ENCODE measurements at places on chromosomes 13 and 19.
A peak's percentile ranks its signal among the peaks of the same experiment; 100 is the strongest.

DNA sequence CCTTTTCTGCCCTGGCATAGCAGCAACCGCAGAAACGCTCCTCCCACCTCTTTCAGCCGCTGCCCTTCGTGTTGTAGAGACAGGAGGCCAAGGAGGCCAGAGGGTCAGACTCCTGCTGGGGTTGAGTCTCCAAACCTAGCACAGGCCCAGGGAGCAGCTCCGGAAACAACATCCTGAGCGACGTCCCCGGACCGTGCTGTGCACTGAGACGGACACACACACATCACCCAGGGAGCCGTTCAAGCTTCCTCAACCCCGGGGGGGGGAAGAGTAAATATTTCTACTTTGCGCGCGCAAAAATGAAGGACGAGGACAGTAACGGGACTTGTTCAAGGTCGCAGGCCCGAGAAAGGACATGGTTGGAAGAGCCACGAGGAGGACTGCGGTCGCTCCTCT lies 657 bp downstream of the ZNF550 start:
- peak; percentile 23 for DNase-seq

- DNase-seq = no peak
Measured at GRCh38 chr19:7911508-7912143, 3.0 kb upstream of the TGFBR3L start.

DNA sequence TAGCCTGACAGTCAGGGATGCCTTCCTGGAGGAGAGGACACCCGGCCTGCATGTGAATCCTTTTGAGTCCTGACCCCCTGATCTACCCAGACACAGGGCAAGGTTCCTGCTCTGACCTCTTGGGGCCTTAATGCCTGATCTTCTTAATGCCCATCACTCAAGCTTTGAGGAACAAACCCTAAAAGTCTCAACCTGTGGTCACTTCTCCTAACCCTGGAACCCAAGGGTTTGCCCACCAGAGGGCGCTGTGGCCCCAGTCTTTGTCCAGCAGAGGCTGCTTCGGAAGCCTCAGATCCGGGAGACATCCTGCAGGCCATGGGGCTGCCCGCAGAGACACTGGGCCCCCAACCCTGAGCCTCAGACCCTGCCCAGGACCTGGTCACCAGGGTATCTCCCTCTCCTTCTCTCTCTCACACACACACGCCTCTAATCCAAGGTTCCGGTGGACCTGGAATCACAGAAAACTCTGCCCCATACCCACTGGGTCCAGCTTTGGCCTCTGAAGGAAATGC lies 9.8 kb upstream of the DPF1 start:
- DNase-seq = peak; percentile 85

DNA sequence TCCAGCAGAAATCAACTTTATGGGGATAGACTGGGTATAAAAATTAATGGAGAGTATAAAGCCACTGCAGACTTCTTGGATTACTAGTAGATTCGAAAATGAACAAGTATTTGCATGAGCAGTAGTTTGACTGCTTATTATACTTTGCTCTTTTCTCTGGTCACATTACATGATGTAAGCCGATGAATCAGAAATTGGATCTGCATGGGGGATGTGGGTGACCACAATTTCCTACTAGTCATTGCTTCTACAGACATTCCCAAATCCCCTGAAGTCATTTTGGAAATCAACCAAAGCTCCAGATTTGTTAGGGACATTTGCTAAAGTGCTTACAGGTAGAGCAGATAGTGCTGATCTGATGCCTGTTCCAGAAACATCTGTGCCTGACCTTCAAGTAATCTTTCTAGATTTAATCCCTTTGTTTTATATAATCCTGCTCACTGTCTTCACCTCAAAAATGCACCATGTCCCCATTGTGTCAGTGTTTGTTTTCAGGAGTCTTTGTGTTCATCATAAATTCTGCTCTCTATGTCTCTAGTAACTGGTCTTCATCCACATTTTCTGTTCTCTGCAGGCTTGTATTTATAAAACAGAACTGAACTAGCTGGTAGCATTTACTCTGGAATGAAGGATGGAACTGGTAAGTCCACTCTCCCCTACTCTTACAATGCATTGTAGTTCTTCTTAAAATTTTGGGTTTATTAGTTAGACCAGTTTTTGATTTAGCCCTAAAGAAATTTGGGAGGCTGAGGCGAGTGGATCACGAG lies 201.5 kb upstream of the CSNK1A1L start:
- no peak for DNase-seq

DNA sequence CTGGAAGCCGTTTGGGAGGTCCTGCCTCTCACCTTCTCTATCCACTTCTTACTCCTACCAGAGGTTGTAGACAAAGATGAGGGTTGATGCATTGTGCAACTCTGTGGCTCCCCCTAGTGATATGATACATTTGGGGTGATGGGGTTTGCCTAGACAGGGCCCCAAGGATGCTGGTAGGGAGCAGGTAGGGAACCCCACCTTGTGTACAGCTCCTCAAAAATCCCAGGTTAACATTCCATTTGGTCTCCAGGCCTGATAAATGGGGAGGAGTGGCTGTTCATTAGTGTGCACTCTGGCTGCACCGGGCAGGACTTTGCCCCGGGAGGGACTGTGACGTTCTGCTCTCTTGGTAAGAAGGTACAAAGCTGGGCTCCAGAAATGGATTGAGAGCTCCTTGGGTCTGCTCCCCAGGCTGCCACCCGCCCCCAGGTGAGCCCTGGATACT lies 19.2 kb downstream of the SIGLEC8 start:
- no peak for DNase-seq

DNA sequence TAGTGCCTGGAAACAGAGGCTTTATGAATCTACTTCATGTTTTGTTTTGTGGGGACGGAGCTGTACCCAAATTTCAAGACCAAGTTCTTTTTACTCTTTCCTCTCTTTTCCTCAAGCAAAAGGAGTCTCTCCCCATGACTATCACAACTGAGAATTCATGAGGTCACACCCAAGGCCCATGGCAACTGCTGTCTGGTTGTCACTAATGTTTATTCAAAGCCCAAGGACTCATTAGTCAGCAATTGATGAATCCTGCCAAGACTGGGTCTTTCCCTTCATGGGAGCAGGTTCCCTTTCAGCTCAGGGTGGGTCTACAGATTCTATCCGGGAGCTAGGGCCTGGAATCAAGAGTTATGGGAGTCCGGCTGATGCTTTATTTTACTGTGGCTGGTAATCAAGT lies 441.5 kb upstream of the PCDH20 start:
- DNase-seq = no peak

GRCh38 chr13:24270639-24271141 lies 38.7 kb upstream of the C1QTNF9 start:
- DNase-seq = no peak

DNA sequence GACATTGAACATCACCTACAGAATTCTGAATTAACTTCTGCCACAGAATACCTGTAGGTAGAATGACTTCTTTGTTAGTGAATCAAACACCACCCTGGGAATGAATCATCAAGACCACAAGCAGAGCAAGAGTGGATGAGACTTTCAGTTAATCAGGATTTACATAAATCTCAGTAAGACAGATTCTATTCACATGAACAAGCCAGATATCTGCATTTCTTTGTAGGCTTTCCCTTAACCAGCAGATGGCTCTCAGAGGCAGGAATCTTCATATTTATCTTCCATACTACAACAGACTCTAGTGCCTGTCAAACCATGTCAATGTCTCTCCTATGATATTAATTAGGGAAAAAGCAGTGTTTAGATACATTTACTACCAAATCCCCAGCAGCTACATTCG lies 412.1 kb downstream of the KLF12 start:
- DNase-seq = no peak

- DNase-seq = no peak
Measured at GRCh38 chr13:76637641-76638141, 248.5 kb downstream of the KCTD12 start.

- DNase-seq = no peak
Measured at GRCh38 chr13:48843630-48844380, 131.9 kb upstream of the FNDC3A start.

DNA sequence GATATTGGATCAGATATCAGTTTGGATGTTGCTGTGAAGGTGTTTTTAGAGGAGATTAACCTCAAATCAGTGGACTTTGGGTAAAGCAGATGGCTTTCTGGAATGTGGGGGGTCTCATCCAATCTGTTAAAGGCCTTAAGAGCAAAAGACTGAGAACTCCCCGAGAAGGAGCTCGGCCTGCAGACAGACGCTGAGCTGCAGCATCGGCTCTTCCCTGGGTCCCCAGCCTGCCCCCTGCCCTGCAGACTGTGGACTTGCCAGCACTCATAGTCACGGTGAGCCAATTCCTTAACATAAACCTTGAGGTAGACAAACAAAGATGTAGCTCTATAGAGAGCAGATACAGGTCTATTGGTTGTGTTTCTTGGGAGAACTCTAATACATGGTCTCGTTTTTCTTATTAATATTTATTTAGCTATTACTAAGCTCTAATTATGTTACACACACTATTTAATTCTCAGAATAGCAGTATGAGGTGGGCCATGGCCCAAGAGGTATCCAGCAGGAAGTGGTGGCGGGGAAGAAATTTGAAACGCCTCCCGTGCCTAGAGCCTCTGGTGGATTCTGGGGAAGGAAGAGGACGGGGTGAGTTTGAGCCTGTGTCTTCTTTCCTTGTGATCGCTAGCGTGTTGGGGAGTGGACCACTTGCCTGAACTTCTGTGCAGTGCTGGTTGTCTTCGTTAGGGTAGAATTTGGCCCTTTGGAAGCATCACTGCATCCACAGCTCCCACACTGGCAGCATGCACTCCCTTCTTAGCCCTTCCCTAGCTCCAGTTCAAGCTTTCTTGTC lies 305.3 kb downstream of the TEX29 start:
- DNase-seq = no peak

- peak; percentile 46 for DNase-seq
Measured at GRCh38 chr19:13053761-13054625, 48.7 kb downstream of the LYL1 start.

GRCh38 chr13:30982506-30982905 lies 50.0 kb downstream of the TEX26 start:
- no peak for DNase-seq

DNA sequence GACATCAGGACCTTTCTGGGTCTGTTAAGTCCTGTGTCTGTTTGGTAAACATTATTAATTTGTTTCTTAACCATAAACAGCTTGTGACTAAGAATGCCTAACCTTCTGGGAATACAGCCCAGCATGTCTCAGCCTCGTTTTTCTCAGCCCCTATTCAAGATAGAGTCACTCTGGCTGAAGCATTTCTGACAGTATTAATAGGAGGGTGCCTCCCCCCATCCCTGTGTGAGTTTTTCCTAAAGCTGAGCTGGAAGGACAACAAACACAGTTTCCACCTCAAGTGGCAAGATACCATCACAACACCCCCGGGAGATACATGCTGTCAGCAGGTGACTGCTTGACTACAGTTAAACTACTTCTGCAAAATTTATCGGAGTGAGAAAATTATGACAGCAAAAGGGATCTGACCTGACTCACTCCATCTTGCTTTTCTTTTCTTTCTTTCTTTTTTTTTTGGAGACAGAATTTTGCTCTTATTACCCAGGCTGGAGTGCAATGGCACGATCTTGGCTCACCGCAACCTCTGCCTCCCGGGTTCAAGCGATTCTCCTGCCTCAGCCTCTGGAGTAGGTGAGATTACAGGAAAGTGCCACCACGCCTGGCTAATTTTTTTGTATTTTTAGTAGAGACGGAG lies 59.3 kb upstream of the ABCC4 start:
- no peak for DNase-seq

DNA sequence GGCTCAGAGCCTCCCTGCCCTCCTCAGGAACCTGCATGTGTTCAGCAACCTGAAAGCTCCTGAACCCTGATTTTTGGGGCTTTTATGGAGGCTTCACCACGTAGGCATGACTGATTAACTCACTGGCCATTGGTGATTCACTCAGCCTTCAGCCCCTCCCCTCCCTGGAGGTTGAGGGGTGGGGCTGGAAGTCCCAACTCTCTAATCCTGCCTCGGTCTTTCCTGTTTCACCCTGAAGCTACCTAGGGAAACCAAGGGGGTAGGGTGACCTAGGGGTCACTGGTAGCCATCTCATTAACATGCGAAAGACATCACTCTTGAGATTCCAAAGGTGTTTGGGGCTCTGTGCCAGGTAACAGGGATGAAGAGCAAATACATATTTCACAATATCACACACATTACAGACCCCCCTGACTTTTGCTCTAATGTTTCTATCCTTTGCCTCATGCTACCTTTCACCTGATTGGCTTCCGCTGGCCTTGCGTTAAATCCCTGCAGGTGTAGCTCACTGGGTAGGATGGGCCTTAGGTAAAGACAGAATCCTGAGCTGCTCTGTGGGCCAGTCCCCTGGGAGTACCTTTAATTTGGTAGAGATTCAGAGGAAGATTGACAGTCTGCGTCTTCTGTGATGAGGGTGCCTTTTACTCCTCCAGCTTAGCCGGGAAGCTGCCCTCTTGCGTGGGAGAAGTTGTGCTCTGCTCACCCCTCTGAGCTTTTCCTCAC lies 260.6 kb downstream of the ATP8A2 start:
- DNase-seq = no peak

GRCh38 chr19:5386841-5387240 lies 46.2 kb upstream of the PTPRS start:
- no peak for DNase-seq

- DNase-seq = peak; percentile 65
Measured at GRCh38 chr19:58229255-58229639, 533 bp downstream of the ZNF544 start.
